ENCODE measurements at places on chromosomes 5 and 9.

- peak; percentile 17 for DNase-seq
Measured at GRCh38 chr5:136120529-136120928, 12.1 kb upstream of the SMAD5 start.

DNA sequence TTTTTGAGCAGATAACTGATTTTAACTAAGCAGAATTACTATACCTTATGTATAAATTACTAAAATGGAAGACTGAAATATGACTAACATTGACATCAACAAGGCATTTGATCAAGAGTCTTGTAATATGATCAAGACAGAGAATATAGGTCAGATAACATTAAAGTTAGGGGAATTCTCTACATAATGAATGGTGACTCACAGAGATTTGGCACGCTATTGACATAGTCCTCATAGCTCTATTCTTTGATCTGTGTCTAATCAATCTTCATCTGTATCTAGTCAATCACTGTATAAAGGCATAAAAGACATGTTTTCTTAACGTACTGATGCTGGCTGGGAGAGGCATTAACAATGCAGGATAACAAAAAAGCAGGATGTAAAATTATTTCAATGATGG, 17.4 kb downstream of the ABITRAM start:
- no peak for DNase-seq

GRCh38 chr5:100890461-100891008, 12.5 kb downstream of the ST8SIA4 start:
- DNase-seq = no peak

DNA sequence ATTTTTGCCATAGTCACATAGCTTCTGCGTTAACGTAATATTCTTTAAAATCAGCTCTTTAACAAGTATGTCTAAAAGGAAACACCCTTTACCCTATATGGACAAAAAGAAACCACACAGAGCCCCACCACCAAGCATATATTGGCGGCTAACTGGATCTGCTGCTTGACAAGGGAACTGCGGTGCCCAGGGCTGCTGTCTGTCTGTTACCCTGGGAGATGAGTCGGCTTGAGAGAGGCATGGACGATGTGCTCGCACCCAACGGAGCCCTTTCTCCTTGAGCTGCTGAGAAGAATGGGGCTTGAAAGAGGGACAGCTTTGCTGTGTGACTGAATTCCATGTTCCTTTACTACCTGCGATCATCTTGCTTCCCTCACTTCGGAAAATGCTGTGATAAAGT, 158.6 kb upstream of the SHB start:
- peak; percentile 66 for DNase-seq

DNA sequence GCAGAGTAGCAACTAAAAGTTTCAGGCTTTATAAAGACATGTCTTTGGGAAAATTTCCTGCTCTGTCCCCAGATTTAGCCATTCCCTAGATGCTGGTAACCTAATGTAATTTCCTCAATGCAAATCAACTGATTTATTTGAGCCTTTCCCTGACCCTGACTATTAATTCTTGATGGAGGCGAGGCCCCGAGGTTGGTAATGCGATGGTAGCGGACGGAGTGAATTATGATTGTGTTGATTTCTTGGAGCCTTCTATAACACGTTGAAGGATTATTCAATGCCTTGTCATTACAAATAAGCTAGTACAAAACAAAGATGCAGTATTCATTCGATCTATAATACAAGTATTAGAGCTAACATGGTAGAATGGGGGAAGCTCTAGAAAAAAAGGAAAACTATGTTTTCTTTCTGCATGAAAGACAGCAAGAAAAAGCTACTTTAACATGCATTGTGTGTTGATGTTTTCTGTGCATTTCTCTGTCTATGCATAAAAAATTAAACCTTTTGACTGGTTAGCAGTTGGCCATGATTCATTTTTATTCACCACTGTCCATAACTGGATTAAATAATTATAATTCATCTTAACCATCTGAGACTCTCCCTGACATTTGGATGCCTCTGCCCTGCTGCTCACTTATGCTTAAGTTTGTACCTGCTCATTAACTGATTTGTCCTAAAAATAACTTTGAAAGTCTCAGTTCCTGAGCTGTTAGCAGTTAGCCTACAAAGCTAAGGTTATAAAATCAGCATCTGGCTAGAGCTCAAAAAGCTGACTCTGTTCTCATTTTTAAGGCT, 490.2 kb upstream of the NUDT12 start:
- no peak for DNase-seq

DNA sequence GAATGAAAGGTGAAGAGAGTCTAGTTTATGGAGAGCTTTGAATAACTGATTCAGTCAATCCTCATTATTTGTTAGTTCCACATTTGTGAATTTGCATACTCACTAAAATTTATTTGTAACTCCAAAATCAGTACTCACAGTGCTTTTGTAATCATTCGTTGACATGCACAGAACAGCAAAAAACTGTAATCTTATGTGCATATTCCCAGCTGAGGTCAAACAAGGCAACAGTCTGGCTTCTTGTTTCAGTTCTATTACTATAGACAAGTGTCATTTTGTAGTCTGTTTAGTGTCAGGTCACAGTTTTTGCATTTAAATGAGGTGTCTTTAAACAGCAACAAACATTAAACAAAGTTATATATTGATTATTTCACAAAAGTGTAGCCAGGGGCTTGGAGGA, 142.5 kb downstream of the RNF180 start:
- DNase-seq = no peak

DNA sequence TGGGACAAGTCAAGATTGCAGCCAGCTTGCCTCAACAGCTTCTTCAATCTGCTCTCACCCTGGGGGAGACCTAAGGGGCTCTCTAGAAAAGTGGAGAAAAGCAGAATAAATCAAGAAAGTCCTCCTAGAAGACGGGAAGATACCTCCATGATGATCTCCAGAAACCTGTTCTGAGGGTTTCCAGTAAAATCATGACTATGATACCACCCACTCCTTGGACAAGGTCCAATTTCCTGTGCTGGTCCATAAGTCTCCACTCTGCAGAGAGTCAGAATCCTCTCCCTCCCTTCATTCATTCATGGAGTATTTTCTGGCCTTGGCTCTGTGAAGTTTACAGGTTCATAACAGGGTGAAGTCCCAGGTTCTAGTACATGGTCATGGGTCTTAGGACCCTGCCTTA, 168.6 kb downstream of the SLC12A2 start:
- DNase-seq = no peak

DNA sequence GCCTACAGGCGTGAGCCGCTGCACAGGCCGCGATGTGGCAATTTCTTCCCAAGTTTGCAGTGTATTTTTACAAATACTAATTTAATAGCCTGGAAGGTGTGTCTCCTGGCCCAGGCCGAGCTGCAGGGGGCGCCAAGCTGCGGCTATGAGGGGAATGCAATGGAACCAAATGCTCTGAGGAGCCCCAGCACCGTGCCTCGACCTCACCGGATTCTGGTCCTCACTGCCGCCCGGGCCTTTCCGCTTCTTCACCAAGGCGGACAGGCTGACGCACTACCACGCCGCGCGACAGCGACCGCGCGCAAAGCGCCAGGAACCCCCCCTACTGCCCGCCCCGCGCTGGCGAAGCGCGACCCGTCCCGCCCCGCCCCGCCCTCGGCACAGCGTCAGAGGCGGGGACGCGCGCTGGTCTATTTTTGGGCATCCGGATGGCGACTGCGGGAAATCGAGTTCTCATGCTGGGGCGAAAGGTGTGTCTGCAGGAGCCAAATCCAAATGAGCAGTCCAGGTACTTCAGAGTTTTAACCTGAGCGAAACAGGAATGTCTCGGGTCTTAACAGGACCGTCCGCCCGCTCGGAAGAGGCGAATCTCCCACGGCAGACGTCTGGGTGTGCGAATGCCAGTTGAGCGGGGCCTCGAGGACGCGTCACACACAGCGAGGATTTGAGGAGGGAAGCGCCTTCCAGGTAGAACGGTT, 31.7 kb upstream of the PRXL2C start:
- no peak for DNase-seq

- DNase-seq = peak; percentile 50
Measured at GRCh38 chr5:82551840-82552385, 273.8 kb upstream of the RPS23 start.

DNA sequence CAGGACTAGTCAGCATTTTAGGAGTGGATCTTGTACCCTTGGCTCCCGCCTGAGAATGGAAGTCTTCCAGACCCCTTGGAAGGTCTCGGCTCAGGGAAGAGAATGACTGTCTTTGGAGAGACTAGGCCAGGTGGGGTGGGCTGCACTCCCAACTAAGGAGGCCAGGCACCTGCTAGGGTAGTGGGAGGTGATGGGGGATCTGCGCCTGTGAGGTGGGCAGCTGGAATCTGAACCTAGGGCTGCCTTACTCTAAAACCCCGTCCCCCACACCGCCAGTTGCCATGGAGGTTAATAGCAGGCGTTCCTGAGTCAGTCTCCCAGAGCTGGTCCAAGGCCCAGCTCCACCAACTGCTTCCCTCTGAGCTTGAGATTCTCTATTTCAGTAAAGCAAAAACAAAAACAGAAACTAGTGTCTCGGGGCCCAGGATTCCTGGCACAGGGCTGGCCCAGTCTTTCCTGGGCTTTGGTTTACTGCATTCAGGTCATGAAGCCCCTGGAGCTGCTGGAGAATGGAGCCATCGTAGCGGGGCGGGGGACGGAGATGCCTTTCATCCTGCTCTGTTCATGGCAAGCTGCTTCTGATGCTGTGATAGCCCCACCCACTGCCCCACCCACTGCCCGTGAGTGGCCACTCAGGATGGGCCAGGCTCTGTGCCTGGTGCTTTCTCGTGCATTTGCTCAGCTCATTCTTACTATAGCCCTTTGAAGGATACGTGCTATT, 57.5 kb downstream of the DAB2IP start:
- peak; percentile 38 for DNase-seq

GRCh38 chr5:98363157-98363556, 410.3 kb upstream of the RGMB start:
- no peak for DNase-seq

- peak; percentile 42 for DNase-seq
Measured at GRCh38 chr5:158382473-158382872, 523.5 kb upstream of the CLINT1 start.

DNA sequence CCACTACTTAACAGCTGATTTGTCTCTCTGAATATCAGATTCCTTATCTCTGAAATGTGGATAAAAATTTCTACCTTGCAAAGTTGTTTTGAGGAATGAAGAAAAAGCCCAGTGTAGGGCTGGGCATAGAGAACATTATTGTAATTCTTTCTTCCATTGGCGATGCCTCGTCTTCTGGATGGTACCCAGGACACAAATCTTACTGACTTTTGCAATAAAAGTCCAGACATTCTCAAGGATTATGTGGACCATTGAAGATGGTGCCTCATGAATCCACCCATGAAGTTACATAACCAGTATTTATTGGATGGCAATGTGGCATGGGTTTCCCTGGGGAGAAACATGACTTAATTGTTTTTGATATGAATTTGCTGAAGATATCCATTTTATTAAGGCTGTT, 33.1 kb downstream of the NNT start:
- no peak for DNase-seq

DNA sequence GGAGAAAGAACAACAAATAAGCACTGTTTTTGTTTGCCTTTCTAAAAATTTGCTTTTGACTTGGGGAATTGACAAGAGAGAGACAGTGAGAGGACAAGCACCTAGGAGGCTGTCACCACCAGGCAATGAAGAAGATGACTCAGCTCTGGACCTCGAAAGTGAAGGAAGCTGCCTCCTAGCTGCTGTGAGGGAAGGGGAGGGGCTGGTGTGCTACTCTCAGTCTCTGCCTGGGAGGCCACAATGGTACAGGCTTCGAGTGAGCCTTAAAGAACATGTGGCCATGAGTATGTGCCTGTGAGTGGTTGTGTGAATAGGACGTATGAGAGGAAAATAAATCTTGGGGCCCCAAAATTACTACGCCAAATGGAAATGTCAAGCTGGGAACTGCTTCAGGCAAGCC, 7.1 kb upstream of the PLK2 start:
- peak; percentile 9 for DNase-seq

DNA sequence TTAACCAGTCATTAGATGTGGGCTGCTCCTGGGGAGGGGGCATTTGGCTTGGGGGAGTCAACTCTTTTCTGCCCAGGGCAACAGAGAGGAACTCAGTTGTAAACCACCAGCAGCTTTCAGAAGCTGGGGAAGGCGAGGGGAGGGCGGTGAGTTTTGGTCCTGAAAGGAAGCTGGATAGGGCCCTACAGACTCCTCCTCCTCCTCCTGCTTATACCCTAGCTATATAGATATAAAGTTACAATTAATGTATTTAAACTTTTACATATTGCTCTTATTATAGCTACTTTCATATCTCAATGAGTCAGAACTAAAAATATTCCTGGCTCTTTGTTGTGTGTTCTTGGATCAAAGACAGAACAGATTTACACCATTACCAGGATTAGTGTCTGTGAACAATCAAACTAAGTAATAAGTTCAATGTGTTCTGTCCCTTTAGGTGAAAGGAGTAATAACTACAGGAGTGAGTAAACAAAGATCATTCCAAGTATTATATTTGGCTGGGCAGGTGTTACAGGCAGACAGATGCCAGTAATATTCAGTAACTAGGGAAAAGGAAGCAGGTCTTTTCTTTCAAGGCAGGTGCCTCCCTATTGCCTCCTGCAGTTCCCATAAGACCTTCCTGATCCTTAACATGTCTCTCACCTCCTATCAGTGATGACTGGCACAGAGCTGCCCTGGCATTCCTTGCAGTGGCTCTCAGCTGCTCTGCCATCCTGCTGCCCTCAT, 20.5 kb upstream of the VPS13A start:
- no peak for DNase-seq

DNA sequence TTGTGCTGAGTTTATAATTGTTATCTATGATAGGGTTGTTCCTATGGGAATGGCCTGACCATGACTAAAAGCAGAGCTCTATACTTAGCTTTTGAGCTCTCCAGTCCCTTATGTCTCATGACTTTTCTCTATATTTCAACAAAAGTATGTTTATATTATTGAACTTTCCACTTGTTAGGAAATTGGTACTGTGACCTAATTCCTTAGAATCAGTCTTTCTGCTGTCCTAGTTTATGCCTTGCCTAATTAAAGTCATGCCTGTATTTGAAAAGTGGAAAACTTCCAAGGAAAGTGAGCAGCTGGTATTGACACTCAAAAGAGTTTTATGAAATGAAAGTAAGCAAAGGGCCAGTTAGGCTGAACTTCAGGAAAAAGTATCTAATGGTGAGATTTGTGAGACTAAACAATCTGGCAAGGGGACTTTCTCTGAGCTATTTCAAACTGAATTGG, 68.6 kb downstream of the XRCC4 start:
- no peak for DNase-seq

GRCh38 chr5:14967166-14967565, 95.6 kb upstream of the ANKH start:
- DNase-seq = no peak

- DNase-seq = no peak
Measured at GRCh38 chr5:163502521-163502920, 2.9 kb upstream of the MAT2B start.

GRCh38 chr9:85478847-85479246, 262.9 kb downstream of the AGTPBP1 start:
- DNase-seq = no peak

GRCh38 chr9:71096421-71097108, 24.9 kb downstream of the TRPM3 start:
- no peak for DNase-seq

DNA sequence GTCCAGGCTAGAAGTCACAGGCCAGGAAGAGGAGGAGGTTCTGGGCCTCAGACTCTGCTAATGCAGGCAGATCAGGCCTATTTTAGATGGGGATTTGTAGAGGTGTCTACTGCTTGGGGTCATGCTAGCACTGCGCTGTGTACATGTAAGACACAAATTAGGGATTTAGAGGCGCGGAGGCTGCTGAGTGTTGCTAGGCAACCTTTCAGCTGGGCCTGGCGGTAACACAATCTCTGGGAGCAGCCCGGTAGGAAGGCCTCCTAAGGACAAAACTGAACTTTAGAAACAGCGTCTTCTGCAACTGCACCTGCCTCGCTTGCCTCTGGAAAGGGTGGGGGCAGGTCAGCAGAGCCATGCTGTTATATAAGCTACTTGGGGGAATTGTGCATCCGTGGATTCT, 147.9 kb downstream of the MACROH2A1 start:
- DNase-seq = peak; percentile 89

GRCh38 chr9:1871626-1872419, 143.3 kb upstream of the SMARCA2 start:
- peak; percentile 0 for DNase-seq
